ENCODE measurements at places on chromosomes 12 and 14.

- DNase-seq = no peak
These were observed 1102.8 kb upstream of the SEL1L start for GRCh38 chr14:82636426-82636825.

GRCh38 chr14:93163564-93163963, 21.1 kb downstream of the MOAP1 start:
- DNase-seq = no peak

- no peak for DNase-seq
These were observed 16.5 kb upstream of the TPCN1 start for GRCh38 chr12:113204804-113205203.

DNA sequence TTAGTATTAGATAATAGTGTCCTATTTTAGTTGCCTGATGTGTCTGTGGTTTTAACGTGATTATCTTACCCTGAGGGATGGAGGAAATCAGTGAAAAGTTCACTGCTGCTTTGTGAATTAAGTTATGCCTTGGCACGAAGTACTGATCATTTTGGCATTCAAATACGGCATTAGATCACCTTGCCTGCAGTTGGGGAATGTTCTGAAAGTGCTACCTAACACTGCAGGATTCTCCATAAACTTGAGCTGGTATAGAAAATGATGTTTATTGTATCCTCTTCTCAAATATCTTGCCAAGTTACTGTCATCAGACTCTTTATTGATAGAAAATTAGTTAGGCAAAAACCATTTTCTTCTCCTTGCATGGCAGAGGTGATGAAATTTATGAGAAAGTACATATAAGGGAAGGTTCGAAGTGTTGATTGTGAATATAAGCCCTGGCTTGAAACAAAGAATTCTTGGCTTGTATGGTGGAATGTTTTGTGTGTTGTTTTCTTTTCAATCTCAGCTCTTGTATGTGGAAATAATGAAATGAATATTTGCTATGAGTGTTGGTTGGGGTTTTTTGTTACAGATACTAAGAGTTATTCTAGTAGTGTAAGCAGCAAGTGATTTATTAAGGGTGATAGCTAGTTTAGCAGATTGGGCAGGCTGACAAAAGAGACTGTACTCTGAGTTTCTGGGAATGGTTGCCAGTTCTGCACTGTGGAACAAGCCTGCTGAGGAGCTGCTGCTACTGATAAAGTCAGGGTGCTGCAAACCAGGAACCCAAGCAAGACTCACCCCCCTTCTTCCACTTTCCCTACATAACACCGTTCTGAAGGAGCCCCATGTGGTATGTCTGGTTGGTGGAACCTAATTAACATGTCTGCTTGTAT, 448.3 kb downstream of the PCNX1 start:
- no peak for DNase-seq

All from HL-60 (cell line).